Activated CD8-positive, alpha-beta memory T cell treated with anti-CD3 and anti-CD28 coated beads, Interleukin-2, amount 50 U/mL, for 4 hours (primary cell): ENCODE measurements at places on chromosomes 6 and 20.

- no peak for DNase-seq
These were observed 156.6 kb downstream of the ZDHHC14 start for GRCh38 chr6:157537556-157537955.

DNA sequence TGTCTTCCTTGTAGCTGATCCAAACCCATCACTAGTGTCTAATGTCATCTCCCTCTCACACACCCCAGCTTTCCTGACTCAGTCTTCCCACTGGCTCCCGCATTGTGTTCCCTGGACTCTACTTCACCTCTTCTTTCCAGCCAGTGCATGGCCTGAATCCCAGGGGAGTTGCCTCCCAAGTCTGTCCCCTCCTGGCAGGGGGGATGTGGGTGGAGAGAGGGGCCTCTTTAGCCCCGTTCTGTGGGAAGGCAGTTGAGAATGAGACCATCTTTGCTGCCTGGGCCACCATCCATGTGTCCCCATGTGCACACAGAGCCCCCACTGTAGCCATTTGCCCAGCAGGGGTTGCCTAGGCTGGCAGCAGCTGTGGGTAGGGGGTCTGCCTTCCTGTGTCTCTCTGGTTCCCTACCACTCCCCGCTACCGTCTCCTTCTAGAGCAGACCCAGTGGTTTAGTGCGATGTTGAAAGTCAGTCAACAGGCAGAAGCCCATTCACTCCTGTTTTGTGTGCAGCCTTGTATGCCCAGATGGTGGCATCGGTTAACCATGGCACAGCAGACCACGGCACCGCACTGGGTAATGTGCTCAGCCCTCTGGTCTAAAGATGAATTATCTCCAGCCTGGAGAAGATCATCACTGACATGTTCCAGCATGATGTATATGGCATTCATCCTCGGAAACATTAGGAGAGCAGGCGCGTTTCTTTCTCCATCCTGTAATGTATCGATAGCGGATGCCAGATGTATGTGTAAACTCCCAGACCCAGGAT is 178.8 kb upstream of the SNX9 start:
- peak; percentile 49 for DNase-seq

DNA sequence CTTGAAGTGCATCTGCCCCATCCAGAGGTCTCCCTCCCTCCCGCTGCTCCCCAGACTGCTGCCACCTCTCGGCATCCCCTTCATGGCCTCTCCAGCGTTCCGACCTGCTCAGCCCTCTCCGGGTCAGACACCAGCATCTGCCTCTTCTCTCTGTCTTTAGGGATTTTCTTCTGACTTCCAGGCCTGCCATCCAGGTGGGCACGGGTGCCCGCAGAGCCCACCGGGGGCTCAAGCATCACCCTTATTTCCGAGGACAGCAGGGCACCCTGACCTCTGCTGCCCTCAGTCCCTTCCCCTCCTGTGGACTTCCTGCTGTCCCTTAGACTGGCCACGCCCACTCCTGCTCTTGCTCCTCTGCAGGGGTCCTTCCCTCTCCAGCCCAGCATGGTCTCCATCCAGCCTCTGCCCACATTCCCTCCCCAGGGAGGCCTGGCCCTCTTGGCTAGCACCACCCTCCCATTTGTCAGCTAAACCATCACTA is 3.3 kb downstream of the NPEPL1 start:
- DNase-seq: no peak

- no peak for DNase-seq
These were observed 797 bp upstream of the ZNF133 start for GRCh38 chr20:18287546-18287914.

DNA sequence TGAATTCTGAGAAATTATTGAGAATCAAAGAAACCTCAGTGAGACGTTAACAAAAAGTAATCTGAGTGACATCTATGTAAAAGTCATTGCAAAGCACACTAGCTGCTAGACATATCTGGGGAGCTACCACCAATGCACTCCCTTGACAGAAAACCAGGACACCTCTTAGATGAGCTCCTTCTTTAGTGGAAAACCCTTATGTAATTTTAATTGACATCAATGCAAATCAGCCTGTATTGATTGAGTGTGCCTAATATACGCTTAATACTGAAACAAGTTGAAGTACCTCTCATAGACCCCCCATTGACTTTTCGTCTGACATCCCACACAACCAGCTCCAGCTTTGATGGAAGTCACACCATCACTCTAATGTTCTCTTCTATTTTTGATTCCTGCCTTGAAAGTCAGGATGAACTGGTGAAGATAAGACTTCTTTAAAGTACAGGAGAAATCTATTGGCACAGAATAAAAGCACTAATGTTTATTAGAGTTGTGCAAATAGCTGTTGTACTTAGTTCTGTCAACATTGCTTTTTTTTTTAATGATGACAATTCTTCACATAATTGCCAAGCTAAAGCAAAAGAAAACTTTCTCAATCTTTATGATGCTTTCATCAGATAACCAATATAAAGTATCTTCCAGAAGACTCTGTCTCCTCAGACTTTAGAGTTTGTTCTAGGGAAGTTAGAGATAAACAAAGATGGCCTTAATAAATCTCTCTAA is 98.0 kb upstream of the FAM8A1 start:
- no peak for DNase-seq

DNA sequence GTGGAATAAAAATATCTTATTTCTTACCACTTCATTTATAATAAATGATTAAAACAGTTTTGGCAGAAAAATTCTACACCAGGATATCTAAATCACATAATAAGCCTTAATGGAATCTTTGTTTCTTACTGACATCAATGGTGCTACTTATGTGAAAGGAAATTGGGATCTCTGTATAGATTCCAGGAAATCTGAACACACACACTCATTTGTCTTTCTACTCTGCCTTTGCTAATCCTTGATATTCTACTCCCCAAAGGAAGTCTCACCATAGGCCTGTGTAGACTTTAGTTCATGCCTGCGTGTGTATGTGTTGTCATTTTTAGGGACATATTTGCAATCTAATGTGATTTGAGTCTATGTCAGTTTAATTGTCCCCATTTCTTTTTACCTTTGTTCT is 7.9 kb downstream of the ADGRB3 start:
- DNase-seq: no peak

GRCh38 chr6:1580109-1580508 is 29.6 kb upstream of the FOXC1 start:
- no peak for DNase-seq

DNA sequence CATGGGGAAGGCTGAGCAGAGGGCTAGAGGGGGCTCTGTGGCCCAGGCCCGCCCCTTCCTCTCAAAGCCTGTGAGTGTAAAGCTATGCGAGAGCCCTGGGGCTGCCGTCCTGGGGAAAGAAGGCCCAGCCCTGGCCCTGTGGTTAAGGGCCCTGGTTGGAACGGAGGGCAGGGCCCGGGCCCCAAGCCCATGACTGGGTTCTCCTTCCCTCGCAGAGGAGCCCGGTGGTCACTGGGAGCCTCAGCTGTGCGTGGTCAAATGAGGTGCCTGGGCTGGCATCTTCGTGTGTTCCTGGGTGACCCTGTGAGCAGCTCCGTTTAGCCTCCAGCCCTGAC is 56.0 kb downstream of the SMOC2 start:
- DNase-seq: no peak

DNA sequence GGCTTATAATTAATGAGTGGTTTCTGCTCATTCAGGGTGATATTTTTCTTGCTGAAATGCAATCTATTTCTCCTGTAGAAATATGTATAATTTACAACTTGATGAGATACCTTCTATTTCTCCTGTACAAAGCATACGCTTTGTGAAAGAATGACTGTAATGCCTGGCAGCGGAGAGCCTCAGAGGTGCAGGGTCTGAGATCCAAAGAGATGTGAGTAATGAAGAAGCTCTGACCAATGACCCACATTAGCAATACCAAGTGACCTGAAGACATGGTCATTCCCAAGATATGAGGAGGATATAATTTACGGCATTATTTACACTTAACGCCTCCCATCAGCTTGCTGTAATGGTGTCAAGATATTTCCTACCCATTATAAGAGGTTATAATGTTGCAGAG is 98.4 kb upstream of the RAB32 start:
- DNase-seq: no peak

DNA sequence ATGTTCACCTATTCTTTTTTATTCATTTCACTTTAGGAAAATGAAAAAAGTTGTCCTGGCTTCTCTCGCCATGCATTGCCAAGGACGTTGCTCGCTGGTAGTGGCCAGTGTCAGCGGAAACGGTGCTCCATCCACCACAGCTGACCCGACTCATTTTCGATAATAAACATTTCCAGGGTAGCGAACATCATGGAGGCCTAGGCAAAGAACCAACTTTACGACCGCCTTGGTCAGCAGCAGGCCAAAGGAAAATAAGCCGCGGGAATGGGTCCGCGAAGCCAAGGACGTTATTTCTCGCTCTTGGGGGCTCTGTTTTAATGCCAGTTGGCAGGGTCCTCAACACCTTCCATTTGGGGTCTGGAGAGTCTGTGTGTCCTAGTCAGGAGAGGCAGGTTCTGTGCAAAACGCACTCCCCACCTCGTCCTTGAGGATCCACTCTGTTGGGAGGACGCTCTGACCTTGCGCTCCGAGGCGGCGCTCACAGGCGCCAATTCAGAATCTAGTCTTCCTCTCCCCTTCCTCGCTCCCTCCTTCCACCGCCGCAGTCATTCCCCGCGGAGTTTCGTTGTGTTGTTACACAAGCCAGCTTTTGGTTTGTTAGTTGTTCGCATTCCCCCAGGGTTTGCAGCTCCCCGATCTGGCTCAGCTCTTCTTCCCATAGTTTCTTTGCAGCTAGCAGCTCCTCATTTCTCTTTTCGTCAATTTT is 4.1 kb upstream of the PAX1 start:
- DNase-seq: no peak

DNA sequence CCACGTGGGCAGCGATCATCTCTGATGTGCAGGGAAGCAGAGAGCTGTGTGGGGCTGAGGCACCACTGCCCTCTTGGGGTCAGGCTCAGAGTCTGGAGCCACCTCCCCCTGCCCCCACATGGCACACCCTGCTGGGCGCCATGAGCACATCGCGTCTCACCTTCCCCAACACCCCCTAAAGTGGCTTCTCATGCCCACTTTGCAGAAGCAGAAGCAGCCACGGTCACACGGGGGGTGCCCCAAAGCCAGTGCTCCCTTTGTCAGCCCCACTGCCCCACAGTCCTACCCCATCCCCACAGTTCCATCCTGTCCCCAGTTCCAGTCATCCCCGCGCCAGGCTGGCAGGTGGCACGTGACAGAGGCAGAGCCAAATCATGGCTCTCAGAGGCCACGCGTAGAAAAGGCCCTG is 19.5 kb downstream of the SDCBP2 start:
- no peak for DNase-seq

DNA sequence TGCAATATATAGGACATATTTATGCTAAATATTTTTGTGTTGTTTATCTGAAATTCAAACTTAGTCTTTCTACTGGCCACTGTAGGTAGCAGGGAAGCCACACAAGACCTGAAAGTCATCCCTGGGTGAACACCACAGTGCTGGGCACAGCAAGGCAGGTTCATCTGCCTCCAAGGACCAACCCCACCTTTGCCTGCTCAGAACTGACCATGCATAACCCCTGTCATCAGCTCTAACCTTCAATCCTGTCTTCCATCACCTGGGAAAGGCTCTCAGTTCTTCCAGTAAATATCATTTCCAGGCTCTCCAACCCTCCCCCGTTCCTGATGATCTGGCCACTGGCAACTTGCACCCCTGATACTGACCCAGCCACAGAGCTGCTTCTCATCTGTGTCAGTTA is 32.7 kb upstream of the CST7 start:
- DNase-seq: no peak

GRCh38 chr6:66985816-66986215 is 1278.8 kb upstream of the EYS start:
- DNase-seq: no peak

GRCh38 chr20:46683939-46684750 is 5.1 kb downstream of the TP53RK start:
- no peak for DNase-seq

DNA sequence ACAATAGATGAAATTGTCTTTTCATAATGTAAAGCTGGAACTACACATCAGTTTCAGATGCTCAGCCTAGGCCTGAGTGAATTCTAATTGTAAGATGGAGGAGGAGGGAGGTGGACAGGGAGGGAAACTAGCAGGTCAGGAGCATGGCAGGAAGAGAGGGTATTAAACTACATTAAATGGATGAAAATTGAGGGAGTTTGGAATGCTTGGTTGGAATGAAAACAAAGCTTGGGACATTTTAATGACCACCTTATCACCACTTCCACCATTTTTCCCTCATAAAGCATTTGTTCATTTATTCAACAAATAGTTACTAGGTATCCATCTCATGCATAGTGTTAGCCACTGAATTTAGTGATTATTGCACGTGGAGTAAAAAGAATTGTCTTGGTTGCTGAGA is 65.0 kb downstream of the KIZ start:
- DNase-seq: no peak

DNA sequence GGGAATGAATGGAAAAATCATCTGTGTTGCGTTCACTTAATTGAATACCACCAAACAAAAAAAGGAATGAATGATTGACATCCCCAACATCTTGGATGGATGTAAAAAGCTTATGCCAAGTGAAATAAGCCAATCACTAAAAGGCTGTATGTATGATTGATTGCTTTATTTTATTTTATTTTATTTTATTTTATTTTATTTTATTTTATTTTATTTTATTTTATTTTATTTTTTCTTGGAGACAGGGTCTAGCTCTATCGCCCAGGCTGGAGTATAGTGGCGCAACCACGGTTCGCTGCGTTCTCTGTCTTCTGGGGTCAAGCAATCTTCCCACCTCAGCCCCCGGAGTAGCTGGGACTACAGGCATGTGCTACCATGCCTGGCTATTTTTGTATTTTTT is 263.3 kb downstream of the CDKAL1 start:
- DNase-seq: no peak

DNA sequence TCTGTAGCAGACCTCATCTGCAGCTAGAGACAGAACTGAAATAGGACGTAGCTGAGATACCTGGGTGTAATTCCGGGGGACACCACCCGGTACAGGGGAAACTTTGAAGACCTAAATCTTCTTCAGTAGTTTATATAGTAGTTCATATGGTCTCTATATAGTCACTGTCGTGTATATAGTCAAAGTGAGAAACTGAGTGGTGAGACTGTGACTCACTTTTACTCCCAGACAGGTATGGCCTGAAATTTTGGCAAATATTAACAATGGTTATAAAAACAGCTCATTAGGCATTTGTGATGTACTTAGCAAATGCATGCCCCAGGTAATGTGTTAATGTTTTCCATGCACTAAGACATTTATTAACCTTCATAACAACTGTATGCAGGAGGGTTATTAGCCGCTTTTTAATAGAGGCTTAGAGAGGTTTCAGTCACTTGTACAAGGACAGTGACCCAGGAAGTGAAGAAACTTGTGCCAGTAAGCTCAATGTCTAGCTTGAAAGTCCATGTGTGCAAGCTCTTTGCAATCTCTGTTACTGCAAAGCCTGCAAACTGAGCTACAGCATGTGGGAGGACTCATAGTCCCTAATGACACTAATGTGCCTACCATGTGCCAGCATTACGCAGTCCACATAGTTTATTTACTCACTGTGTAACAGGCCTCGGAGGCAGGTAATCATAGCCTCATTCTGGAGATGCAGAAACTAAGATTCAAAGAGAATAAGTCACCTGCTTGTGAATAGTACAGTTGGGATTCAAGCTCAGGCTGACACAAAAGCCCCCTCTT is 165.4 kb upstream of the CHD6 start:
- DNase-seq: no peak
